ENCODE measurements at places on chromosomes 3 and 15.

DNA sequence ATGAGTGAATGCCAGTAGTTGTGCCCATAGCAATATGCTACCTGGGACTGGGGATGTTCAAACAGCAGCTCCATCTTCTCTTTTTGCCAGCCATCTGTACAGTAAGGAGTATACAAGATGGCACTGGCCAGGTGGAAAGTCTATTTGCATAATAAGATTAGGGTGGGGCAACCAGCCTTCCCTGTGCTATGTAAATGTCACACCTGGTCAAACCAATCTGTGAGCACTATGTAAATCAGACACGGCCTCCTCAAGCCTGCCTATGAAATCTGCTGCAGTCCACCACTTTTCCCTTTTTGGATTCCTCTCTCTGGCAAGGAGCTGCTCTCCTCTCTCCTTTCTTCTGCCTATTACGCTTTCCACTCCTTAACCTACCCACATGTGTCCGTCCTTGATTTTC lies 53.0 kb downstream of the C3orf80 start:
- DNase-seq: no peak

- peak; percentile 81 for DNase-seq
Measured at GRCh38 chr3:133475245-133476010, 75.6 kb downstream of the BFSP2 start.

DNA sequence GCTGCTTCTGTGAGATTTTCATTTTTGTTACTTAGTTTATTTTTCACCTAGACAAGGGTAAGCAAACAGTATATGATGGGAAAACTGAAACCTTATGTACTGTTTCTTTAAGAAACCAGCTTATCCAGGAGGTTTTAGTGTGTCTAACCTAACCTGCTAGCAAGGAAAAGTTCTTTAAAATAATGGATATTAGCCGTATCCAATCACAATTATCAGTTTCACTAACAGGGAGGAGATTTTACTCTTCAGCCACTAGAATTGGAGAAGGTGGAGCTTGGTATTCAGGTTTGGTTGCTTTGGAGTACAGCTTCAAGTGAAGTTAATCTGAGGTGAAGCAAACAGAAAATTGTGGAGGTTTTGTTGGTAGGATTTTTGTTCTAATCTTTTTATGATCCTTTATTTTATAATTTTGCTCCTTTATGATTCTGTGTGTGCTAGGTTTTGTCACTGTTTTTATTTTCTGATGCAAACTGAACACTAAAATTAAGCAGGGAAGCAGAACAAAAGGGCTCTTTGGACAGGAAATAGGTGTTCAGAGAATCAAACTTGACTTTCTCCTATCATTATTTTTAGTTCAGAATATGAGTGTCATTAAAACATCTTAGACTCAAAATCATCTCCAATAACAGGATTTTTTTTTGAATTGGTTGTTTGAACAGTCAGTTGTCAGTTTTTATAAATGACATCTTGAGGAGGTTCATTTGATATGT lies 13.0 kb downstream of the ZFAND6 start:
- peak; percentile 71 for DNase-seq

DNA sequence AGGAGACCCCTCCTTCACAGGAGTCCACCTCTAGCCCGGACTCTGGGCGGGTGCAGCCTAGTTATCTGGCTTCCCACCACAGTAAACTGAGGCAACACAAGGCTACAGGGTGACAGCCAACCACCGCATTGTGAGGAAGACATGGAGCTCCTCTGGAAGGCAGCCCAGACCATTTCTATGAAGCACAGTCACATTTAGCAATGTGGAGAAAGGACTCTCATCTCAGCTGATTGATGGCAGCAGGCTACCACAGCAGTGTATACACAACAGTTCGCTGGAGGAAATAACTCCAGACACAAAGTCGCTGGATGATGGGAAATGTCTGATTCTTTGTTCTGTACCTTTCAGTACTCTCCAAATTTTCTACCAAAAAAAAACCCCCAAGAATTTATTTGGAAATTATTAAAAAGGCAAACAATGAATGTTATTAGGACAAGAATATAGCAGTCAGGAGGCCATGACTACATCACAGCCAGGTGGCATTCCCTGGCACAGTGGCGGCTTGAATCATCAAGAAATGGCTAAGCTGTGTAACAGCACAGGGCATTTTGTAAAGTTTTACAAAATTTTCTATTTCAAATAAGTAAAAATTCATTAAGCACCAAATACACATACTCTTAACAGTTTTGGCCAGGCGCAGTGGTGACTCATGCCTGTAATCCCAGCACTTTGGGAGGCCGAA lies 40.1 kb downstream of the FAN1 start:
- DNase-seq: no peak

DNA sequence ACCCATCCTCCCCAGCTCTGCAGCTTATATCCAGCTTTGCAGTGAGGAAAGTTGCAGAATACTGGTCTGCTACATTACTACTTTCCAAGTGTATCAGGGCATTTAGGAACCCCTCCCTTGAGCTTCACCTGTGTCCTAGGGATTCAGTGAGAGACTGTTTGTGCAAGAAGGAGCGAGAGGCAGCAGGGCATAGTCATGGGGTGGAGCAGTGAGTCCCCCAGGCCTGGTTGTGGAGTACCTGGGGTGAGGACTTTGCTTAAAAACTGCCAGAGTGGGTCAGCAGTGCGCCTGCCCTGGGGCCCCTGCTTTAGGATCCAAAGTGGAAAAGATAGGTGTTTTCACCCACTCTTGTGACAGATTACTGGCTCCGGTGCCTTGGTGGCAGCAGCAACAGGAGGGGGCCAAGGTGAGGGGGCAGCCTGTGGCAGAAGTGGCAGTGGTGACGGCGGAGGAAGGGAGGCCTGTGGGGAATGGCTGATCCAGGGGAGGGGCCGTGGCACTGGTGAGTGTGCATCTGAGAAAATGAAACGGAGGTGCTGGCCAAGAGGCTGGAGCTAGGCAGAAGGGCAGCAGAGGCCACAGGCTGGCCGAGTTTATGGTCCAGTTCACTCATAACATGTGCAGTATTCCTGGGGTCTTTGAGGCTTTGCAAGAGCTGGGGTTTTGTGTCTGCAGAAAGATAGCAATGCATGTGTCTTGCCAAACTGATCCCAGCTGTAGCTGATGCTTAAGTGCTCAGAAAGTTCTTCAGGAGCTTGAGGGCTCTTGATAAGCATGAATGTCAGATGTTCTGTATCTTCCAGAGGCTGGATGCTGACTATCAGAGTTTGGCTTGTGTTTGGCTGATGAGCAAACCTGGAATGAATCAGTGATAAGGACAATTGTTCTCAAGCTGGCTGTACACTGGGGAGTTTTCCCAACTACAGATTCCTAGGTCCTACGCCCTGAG lies 43.4 kb downstream of the GOLGA6A start:
- DNase-seq: no peak

GRCh38 chr15:86178845-86179244 lies 99.2 kb downstream of the AGBL1 start:
- no peak for DNase-seq

DNA sequence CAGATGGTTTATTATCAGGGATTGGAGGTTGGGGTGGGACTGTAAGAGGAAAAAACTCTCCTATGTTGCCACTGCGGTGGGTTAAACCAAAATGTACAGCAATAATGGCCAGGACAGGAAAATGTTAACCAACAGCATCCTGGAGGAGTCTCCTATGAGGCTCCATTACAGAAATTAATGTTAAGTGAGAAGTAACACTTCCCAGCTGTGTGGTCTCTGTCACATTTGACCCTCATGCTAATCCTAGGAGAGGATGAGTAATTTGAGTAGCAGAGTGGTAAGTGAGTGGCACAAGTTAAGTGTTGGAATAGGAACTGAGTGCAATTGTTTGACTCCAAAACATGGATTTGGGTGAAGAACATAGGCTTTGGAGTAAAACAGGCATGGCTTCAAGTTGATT lies 39.0 kb downstream of the ARHGEF3 start:
- DNase-seq: no peak

- no peak for DNase-seq
Measured at GRCh38 chr15:22952796-22953579, 27.2 kb downstream of the CYFIP1 start.

DNA sequence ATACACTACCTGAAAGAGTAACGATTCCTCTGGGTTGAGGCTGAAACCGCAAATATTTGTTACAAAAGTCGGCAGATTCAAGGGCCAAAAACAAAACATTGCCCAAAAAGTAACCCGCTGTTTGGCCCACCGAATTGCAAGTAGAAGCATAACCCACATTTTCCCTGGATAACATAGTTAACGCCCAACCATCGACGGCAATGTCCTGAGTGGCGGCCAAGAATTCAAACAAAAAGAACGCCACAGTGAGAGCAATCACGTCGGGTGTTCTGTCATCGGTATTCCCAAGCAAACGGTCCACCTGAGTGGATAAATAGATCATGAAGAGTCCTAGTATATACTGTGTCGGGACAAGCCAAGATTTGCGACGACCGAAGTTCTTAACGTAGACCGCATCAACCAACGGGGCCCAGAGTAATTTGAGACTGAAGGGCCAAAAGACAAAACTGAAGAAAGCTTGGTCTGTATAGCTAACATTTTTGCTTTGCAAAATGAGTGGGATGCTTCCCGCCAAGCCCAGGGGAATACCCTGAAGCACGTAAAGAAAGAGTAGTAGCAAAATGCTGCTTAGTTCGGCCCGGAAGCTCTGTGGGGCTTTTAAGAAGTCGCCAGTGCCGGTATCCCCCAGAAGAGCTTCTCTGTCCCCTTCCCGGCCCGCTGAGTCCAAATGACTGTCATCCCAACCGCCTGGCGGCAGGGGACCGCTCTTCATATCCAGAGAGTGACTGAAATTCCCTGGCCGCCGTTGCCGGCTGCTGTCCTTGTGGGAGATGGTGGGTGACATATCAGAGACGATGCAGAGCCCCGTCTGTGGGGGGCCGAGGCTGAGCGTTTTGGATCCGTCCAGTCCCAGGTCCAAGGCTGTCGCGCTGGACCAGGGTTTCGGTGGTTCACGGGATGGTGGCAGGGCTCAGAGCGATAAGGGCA lies 750 bp downstream of the SLC33A1 start:
- no peak for DNase-seq

GRCh38 chr15:28911310-28911931 lies 25.6 kb downstream of the APBA2 start:
- DNase-seq: no peak

DNA sequence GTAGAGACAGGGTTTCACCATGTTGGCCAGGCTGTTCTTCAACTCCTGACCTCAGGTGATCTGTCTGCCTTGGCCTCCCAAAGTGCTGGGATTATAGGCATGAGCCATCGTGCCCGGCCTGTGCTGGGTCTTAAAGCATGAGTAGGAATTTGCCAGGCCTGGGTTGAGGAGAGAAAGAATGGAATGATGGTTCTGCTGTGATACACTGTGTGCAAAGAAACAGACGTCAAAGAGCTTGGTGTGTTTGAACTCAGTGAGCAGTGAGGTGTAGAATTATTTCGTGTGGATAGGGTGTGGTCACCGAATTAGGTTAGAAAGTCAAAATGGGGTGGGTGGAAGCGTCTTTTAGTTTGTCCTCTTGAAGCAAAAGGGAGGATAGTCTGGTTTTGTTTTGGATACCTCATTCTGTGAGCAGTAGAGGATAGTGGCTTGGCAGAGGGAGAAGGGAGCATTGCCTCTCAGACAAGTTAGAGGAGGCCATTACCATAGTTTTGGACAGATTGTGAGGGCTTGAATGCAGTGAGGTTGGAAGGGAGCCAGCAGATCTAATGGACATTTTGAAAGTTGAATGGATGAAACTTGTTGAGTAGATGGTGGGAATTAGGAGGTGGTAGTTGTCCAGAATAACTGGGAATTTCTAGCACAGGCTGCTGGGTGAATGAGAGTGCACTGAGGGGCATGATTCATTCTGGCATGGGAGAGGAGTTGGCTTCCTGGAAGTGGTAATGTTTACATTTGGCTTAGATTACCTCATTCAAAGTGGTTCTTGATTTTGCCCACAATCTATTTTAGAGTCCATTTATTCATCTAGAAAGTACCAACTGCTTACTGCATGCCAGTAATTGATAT lies 27.2 kb downstream of the AKAP13 start:
- DNase-seq: peak; percentile 24

DNA sequence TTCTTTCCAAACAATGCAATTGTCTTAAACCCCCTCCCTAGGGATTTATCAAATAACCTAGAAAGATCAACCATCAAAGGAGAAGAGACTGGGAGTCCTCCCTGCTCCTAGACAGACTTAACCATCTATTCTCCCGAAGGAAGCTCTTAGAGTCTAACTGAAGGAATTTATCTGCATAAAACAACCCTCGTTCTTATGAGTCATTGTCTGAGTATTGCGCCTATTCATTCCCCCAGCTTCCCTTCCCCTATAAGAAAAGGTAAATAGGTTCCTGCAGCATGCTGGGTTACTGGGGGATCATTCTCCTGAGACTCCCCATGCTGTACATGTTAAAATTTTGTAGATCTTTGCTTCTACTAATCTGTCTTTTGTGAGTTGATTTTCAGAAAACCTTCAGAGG lies 412.7 kb downstream of the OCA2 start:
- DNase-seq: no peak

DNA sequence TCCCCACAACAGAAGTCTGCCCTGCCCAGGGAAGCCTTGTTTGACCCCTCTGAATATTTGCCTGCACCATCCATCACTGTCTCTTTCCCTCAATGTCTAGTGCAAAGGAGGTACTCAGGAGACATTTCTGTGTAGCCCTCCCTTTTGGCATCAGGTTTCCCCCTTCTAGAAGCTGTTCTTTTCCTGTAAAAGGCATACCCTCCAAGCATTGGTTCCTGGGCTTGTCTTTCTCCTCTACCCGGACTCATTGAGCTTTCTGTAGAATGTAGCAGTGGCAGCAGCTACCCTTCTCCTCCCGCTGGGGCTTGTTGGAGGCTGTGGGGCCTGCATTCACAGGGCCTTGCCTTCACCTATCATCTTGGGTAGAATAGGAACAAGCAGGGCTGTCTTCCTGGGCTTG lies 63.5 kb downstream of the CTDSPL start:
- no peak for DNase-seq

GRCh38 chr15:57312318-57313133 lies 63.8 kb upstream of the CGNL1 start:
- DNase-seq: no peak

GRCh38 chr15:25690673-25691543 lies 172.2 kb downstream of the ATP10A start:
- no peak for DNase-seq

- DNase-seq: no peak
Measured at GRCh38 chr3:106717178-106717780, 660.0 kb upstream of the CCDC54 start.

DNA sequence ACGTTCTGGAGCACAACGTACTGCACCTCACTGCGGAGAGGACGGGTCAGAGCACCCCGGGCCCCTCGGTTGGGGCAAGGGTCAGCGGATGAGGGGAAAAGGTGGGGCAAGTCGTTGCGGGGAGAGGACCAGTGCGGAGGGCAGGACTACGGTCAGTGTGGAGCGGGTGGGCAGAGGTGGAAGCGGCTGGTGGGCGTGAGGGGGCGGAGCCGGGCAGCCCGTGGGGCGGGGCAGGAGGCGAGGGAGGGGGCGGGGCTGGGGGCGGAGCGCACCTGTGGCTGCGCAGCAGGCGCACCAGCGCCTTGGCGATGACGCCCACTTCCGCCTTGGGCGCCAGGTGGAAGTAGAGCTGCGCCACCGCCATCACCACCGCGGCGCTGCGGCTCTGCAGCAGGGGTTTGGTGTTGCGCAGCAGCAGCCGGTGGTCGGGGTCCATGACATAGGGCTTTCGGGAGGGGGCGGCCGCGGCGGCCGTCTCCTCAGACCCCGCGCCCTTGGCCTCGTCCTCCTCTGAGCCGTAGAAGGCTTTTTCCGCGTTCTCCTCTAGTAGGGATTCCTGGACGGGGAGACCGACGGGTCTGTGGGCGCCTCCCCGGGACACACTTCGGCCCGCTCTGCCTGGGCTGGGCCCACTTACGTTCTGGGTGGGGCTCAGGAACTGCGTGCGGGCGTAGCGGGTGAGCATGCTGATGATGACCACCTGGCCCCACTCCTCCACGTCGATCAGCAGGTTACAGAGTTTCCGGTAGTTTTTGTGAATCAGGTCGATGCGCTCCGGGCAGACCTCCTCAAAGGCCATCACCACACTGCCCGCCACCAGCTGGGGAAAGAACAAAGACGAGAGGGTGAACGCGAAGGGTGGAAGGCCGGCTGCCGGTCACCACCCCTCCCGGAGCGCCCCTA lies 29.2 kb downstream of the AP3B2 start:
- DNase-seq: peak; percentile 70

All from NCI-H2029 (cell line).